Dermis microvascular lymphatic vessel endothelial cell (primary cell): ENCODE measurements at places on chromosomes 12 and 14. TPM values are rescaled to one million over a fixed set of nuclear protein-coding genes. Genes with fewer than 3 reads are reported as not detected.
A peak's percentile ranks its signal among the peaks of the same experiment; 100 is the strongest.

WNT1 gene
- total RNA-seq: not detected in 2 replicates

AICDA gene
- not detected in 2 replicates for total RNA-seq

CORO1C gene
- 190 and 213 TPM in 2 replicates for total RNA-seq

C1QL4 gene
- total RNA-seq: not detected in 2 replicates

GLIPR1L1 gene
- total RNA-seq: not detected in 2 replicates

DNA sequence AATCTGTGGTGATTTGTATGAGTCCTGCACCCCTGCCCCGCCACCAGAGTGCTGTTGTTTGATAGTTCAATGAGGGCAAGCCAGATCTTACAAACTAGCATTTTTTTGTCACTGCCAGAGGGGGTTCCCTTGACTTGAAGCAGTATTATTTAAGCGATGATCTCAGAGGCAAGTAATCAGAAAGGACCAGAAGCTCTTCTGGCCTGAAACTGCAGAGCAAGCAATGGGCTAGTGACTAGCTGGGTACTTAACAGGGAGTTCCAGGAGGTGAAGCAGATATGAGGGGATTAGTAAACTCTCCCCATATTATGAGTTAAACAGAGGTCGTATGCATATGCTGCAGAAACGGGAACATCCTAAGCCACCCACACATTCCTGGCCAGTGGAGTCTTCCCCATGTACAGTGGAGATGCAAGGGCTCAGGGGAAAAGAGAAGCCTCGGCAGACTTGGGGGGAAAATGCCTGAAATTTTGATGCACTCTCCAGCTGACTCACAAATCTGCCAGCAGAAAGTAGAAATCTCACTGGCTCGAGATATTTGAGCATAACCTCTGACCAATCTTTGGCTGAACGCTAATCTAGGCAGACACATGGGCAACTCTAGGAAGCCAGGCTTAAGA, 8.3 kb upstream of the CRACR2A start:
- no peak for DNase-seq

DNA sequence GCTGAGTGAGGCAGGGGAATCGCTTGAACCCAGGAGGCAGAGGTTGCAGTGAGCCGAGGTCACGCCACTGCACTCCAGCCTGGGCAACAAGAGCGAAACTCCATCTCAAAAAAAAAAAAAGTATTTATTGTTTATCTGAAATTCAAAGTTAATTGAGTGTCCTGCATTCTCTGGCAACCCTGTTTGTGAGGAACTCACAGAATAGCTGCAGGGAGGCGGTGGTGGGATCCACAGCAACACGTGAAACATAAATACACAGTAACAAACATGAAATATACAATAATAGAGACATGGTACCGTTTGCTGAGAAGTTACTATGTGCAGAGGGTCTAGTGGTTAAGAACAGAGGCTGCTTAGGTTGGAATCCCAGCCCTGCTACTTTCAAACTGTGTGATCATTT, 43.7 kb upstream of the RFLNA start:
- no peak for DNase-seq

DNA sequence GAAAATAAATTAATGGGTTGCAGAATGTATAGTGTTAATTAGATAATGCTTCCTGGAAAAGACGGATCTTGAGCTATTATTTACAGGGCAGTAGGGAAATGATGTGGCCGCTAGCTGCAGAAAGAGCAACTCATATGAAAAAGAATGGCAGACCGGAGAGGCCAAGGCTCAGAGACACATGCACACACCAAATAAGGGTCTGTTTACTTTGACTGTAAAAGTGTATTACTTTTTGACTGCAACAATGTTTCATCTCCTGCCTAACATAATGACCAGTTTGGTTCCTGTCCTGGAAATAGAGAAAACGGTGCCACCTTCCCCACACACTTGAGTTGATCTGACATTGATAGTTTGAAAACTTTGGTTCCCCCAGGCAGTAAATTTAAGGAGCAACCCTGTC, 290.9 kb downstream of the CACNA1C start:
- DNase-seq: no peak

- DNase-seq: no peak
These were observed 42.3 kb upstream of the BATF start for GRCh38 chr14:75479770-75480600.

GRCh38 chr14:92565718-92566115, 52.1 kb downstream of the RIN3 start:
- no peak for DNase-seq

GRCh38 chr14:23436327-23437132, 1.1 kb upstream of the MYH7 start:
- DNase-seq: no peak

- no peak for DNase-seq
These were observed 1.2 kb downstream of the DLK1 start for GRCh38 chr14:100727873-100728240.

DNA sequence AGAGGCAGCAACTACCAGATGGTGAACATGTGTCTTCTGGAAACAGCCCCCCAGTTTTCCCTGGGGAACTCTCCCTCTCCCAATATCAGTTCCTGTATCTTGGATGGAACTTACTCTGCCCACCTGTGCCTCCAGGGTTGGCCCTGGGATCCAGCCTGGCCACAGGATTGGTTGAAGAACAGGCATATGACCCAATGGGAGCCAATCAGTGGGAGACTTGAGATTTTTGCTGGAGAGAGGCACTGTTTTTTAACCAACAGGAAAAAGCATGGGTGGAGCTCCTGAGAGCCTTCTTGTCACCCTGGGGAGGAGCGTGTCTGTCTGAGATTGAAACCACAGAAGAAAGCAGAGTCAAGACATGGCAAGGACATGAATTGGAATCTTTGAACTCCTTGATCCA, 33.6 kb upstream of the COX6A1 start:
- no peak for DNase-seq

GRCh38 chr14:76267322-76268046, 108.5 kb upstream of the ESRRB start:
- DNase-seq: peak; percentile 12
